CD4-positive, alpha-beta T cell (primary cell): ENCODE measurements at places on chromosomes 12 and 14.

DNA sequence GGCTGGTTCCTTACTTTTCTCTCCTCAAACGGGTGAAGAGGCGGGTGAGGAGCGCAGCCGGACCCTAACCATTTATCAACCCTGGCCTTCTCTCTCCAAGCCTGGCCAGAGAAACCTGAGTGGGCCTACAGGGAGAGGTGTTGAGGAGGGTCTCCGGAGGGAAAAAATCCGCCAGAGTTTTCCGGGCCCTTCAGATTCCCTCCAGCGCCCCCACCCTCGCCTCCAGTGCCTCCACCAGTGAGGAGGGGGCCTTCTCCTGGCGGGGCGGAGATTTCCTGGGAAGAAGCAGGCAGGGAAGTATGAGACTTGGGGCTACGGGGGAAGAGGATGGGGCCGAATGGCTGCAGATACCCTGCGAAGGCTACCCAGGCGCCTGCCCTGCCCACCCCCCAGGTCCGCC, 1.4 kb upstream of the HOXC5 start:
- DNase-seq: no peak

DNA sequence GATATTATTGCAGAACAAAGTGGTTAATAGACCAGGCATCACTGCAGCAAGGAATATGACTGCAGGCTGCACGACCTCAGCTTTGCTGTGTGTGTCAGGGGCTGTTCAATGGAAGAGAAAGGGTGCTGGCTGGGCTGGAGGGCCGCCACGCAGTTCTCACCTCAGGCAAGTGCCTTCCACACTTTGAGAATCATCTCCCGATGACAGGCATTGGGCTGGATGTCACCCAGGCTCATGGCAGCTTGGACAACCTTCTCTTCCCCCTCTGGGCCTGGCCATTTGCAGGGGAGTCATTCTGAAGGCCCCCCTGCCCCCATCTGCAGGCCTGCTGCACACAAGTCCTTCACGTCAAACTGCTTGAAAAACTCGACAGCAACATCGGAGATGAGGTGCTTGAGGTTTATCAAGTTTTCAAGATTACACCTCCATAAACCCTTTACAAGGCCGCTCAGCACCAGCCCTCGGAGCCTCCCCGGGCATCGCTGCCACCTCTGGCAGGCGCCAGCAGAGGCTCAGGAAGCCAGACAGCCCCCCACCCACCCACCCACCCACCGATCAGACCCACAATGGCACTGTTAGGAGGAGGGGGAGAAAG, 165.9 kb upstream of the GSC start:
- DNase-seq: no peak

DNA sequence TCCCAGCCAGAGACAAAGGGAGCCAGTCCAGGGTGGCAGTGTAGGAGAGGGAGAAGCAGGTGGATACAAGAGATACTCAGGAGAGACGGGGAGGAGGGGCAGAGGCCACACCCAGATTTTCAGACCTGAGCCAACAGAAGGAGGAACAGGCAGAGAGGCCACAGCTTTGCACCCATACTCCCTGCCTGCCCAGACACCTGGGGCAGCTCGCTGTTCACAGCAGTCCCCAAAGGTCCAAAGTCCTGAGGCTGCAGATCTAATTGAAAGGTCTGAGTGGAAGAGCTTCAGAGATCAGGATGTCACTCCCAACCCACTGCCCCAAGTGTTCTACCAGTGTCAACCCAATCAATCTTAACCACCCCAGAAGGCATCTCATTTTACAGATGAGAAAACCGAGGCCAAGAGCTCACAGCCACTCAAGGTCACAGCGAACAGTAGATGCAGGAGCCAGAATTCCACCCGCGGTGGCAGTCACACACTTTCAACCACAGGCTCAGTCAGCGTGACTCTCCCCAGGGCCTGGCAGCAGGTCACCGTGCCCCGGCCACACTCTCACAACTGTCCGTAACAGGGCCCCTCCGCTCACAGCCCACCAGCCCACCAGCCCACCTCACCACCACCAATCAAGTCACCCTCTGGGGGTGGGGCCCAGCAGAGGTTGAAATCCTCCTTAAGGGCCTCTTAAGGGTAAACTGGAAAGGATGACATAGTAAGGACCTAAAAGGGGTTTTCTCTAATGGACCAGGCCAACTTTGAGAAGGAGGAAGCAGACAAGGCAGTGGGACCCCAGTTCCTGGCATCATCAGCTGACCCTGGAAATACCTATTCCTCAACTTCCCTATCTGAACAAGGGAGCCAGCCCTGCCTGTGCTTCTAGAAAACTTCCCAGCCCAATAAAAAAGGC, 33.3 kb downstream of the ACTN1 start:
- no peak for DNase-seq

- peak; percentile 44 for DNase-seq
Observed at GRCh38 chr14:77208291-77208978, 26.8 kb downstream of the TMEM63C start.

DNA sequence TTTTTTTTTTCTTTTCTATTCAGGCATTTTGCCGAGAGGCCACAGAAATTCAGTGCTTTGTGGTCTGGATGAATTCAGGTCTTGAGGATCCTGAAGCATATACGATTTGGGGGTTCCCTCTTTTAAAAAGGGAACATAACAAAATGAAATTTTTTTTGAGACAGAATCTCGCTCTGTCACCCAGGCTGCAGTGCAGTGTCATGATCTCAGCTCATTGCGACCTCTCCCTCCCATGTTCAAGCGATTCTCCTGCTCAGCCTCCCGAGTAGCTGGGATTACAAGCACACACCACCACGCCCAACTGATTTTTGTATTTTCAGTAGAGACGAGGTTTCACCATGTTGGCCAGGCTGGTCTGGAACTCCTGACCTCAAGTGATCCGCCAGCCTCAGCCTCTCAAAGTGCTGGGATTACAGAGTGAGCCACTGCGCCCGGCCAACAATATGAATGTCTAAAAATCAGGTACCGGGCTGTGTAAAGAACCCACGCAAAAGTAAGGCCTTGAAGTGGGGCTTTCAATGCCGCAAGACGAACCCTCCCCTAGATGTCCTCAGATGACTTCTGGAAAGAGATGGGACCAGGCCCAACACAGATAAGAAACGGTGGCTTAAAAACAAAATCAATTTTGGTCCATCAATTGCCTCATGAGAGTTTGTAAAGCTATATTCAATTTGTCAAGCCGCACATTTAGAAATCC, 30.0 kb downstream of the TESC start:
- DNase-seq: no peak

GRCh38 chr12:92402415-92402814, 256.8 kb upstream of the BTG1 start:
- no peak for DNase-seq

DNA sequence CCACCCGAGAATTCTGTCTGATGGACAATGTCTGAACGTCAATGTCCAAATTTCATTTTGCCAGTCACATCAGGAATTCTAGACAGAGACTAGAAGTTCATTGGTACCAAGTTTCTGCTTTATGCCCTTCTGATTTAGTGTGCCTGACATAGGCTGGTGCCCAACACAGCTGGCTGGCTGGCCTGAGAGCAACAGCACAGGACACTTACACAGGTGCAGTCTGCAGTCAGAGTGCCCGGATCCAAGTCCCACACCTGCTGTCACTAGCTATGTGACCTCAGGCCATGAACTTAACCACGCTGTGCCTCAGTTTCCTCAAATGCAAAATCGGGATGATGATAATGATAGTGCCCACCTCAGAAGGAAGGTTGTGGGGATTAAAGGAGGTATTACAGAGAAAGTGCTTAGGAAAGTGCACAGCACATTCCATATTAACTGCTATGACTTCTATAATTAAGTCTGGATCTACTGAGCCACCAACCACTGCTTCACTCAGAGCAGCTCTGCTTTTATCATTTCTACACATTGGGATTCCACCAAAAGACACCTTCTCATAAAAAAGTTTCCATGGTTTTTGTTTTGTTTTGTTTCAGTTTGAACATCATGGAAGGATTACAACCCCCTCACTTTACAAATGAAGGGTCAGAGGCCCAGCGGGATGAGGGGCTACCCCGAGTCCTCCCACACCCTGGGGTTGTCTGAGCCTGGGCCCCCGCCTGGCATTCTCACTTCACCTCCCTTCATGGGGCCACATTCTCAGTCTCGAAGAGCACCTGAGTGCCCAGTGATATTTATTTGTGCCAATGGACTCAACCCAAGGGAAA, 168.8 kb upstream of the BCL2L14 start:
- DNase-seq: no peak

GRCh38 chr12:129138776-129139175, 285.5 kb downstream of the GLT1D1 start:
- DNase-seq: no peak

DNA sequence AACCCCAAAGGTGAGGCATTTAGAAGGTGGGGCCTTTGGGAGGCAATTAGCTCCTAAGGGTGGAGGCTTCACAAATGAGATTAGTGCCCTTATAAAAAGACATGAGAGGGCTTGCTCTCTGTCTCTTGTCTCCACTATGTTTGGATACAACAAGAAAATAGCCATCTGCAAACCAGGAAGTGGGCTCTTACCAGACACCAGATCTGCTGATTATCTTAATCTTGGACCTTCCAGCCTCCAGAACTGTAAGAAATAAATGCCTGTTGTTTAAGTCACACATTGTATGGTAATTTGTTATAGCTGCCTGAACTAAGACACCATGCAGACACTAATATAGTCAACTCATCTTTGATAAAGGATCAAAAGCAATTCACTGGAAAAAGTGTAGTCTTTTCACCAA, 34.4 kb downstream of the TMEM116 start:
- DNase-seq: no peak

GRCh38 chr12:6183689-6184428, 16.3 kb upstream of the CD9 start:
- no peak for DNase-seq

DNA sequence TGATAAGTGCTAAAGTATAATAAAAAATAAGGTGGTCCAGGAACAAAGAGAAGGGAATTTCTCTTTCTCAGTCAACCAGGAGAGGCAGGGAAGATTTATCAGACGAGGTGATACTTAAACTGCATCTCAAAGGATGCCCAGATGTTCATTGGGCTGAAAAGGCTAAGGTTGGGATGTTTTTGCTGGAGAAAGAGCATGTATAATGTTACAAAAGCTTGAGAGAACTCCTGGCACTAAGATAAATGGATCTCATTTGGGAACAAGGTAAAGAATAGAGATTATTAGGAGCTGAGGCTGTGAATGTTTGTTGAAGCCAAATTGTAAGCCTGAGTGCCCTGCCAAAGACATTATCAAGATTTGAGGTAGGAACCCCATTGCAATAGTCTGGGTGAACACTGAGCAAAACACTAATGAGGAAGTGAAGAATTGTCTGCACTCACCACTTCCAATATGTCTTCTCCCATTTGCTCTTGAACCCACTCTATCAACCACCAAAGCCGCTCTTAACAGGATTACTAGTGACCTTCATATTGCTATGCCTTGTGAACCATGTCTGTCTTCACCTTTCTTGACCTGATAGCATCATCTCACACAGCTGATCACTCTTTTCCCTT, 149.0 kb upstream of the ARID2 start:
- no peak for DNase-seq

GRCh38 chr12:117582135-117582784, 220.8 kb upstream of the NOS1 start:
- DNase-seq: no peak

GRCh38 chr12:98401427-98401826, 114.0 kb upstream of the TMPO start:
- DNase-seq: no peak

- no peak for DNase-seq
Observed at GRCh38 chr14:24534286-24534685, 26.2 kb upstream of the CMA1 start.

- DNase-seq: no peak
Observed at GRCh38 chr12:123519141-123520001, 14.1 kb downstream of the RILPL1 start.

DNA sequence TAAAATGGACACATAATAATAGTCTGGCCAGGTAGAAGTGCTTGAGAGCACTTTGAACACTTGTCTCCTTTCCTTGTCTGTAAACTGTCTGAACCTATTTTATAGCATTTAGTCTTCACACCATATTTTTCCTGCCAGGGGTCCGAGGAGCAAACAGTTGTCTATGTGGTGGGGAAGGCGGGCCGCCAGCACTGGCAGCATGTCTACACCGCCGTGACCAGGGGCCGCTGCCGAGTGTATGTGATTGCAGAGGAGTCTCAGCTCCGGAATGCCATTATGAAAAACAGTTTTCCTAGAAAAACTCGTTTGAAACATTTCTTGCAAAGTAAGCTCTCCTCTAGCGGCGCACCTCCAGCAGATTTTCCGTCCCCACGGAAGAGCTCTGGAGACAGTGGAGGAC, 28.7 kb downstream of the HELB start:
- DNase-seq: no peak

DNA sequence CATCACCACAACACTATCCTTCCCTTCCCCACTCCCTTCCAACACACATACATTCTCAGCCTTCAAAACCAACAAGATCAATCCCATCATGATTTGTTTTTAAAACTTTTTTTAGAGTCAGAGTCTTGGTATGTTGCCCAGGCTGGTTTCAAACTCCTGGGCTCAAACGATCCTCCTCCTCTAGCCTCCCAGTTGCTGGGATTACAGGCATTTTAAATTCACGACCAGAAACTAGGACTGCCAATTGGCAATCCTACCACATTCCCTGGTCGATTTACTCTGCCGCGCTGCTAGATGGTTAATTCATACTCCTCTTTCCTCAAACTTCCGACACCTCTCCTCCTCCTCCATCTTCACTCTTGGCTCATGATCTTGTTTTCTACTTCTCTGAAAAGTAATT, 37.5 kb upstream of the TMCC3 start:
- DNase-seq: no peak

GRCh38 chr14:22536853-22537338, 52.1 kb downstream of the DAD1 start:
- DNase-seq: peak; percentile 90

- no peak for DNase-seq
Observed at GRCh38 chr14:94483071-94483451, 7.1 kb upstream of the SERPINA9 start.

GRCh38 chr12:25052196-25052913, 103.5 kb upstream of the BCAT1 start:
- DNase-seq: peak; percentile 38

DNA sequence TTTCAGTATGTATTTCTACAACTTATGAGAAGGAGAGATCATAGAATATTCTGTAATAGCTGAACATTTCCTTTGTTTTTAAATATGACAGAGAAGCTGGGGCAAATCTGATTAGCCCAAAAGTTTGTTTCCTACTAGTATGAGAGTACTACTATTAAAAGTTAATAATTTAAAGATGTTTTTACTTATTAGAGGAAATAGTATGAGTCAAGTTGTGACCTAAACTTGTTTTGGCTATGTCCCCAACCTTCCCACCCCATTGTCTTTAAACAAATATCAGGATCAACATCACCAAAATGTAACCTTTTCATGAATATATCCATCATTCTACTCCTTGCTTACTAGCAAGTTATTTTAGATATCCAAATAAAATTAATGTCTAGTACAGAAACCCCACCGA, 10.5 kb downstream of the GNPNAT1 start:
- no peak for DNase-seq
